Activated CD4-positive, alpha-beta T cell treated with anti-CD3 and anti-CD28 coated beads, Interleukin-2, amount 50 U/mL, for 24 hours (primary cell): ENCODE measurements at places on chromosomes 12 and 14.
A peak's percentile ranks its signal among the peaks of the same experiment; 100 is the strongest.

- peak; percentile 3 for DNase-seq
Observed at GRCh38 chr14:52069307-52070050, 620 bp upstream of the NID2 start.

DNA sequence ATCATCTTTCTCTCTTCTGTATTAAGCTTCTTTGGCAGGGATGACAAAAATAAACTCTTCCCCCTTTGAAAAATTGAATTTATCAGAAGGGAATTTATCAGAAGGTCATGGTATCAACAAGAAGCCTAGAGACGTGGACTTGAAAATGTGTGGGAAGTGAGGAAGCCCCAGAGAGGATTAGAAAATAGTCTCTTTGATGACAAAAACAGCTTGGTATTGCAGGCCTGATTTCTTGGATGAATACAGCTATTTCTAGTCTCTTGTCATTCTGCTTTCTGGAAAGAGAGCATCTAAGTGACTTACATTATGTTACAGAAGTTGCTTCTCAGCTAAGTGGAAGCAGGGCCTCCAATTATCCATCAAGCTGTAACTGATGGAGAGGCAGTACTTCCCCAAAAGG is 111.1 kb downstream of the KITLG start:
- DNase-seq = no peak

DNA sequence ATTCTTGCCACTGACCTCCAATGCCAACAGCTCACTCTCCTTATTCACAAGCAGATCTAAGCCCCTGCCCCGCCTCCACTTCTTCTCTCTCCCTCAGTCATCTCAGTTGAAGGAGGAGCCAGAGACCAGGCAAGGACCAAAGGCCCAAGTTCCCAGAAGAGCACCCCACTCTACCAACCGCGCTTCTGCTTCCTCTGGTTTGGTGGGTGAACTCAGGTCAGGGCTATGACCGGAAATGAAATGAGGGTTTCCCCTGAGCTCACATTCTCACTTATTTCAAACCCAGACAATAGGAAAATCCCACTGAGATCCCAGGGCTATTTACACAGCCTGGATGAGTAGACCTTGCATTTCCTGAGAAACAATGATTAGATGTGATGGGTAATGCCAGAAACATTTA is 9.9 kb downstream of the DPF3 start:
- no peak for DNase-seq

- no peak for DNase-seq
Observed at GRCh38 chr12:23831739-23832138, 117.7 kb downstream of the SOX5 start.

GRCh38 chr12:15356951-15357364 is 34.6 kb downstream of the PTPRO start:
- no peak for DNase-seq

DNA sequence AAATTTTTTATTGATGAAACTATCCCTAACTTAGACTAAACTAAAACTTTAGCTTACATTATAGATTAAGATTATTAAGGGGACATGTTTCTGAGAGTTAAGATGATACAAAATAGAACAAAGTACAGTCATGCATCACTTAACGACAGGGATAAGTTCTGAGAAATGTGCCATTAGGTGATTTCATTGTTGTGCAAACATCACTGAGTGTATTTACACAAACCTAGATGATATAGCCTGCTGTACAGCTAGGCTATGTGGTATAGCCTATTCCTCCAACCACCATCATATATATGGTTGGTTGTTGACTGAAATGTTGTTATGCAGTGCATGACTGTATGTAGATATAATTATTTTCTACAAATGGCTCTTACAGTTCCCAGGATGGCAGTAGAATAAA is 46.5 kb downstream of the ATP6V1D start:
- no peak for DNase-seq

GRCh38 chr12:52454411-52455201 is 2.7 kb upstream of the KRT6B start:
- DNase-seq = no peak

DNA sequence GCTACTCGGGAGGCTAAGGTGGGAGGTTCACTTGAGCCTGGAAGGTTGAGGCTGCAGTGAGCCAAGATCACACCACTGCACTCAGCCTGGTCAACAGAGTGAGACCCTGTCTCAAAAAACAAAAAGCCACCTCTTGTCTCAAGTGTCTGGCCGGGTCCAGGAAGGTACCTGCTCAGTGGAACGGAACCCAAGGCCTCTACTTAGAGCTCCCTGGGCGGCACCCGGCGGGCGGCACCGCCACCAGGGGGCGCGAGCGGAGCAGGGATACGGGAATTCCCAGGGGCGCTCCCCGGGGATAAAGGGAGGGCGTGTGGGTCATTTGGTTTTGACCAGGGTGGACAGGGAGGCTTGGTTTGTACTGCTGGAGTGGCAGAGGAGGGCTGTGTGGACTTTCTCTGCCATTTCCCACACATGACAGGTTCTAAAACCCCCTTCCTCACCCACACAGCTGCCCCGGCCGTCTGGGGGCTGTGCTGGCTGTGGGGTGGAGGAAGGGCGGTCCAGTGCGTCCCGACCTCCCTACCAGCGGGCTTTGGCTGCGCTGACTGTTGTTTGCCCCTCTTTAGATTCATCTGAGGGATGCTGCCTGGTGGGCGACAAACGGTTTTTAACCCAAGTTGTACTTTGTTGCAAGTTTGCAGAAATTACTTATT is 91.4 kb downstream of the SETD3 start:
- DNase-seq = peak; percentile 19

- DNase-seq = no peak
Observed at GRCh38 chr12:113988064-113988451, 21.9 kb upstream of the RBM19 start.

DNA sequence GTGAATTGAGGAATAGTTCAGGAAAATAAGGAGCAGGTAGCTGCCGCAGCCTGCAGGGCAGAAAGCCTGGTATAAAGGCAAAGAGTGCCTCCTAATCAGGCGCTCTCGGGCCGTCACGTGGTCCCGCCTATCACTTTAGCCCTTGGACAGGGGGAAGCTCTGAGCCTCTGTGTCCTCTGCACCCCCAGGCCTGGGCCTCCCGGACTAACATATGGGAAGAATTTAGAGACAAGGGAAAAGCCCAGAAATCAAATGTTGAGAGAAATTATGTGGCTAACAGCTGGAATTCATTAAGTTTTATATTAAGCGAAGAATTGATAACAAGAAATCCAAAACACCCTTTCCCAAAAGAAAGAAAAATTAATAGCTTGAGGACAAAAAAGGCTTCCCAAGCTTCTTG is 417.7 kb downstream of the ATP23 start:
- DNase-seq = no peak

DNA sequence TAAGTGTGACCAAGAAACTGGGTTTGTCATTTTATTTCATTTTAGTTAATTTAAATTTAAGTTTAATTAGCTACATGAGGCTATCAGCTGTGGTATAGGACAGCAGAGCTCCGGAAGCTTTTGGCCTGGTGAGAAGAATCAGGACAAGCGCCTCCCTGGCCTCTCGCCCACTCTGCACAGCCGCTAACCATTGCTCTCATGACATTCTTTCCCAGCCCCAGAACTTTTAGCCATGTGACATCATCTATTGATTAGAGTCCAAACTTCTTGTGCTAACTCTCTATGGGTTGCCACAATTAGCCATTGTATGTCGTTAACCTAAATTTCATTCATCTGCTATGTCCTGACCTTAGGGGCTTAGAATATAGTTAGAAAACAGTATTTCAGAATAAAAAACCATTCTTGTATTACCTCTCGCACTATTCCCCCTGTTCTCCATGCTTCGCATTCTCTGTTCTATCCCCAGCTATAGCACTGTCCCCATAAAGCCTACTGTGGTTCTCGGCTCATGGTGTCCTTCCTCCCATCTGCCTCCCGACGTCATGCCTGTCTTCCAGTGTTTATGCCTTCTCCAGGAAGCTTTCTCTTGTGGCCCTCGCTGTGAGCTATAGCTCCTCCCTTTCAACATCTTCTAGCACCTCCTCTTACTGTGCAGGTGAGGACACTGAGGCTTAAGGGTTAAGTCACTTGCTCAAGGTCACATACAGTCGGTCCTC is 23.5 kb downstream of the SSH1 start:
- DNase-seq = no peak

DNA sequence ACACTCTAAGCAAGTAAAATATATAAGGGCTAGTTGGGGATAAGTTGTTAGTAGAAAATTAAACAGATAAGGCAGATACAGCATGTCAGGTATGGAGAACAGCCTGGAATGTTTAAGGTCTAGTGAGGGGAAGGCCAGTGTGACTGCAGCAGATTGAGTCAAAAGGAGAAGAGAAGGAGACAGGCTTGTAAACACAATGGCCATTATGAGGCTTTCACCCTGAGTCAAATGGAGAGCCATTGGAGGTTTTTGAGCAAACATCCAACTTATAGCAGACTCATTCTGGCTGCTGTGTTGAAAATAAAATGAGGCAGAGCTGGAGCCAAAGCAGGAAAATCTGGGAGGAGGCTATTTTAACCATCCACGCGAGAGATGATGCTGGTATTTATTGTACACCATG is 142.0 kb downstream of the DUSP6 start:
- DNase-seq = no peak

GRCh38 chr14:101719708-101720107 is 41.8 kb upstream of the PPP2R5C start:
- DNase-seq = no peak

GRCh38 chr12:68695454-68695853 is 8.7 kb downstream of the NUP107 start:
- no peak for DNase-seq

- DNase-seq = no peak
Observed at GRCh38 chr12:45655186-45655585, 74.3 kb upstream of the ARID2 start.

GRCh38 chr12:74900232-74900631 is 309.4 kb downstream of the KCNC2 start:
- DNase-seq = no peak

DNA sequence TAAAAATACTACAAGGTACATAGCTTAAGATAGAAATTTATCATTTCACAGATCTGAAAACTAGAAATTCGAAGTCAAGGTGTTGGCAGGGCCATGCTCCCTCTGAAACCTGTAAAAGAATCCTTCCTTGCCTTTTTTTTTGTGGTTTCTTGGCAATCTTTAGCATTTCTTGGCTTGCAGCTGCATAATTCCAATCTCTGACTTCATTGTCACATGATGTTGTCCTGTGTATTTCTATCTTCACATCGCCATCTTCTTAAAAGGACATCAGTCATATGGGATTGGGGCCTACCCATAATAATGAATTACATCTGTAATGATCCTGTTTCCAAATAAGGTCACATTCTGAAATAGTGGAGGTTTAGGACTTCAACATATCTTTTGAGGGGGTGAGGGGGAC is 250.4 kb downstream of the TMTC2 start:
- DNase-seq = no peak

- DNase-seq = no peak
Observed at GRCh38 chr12:128928361-128928760, 75.1 kb downstream of the GLT1D1 start.

- DNase-seq = no peak
Observed at GRCh38 chr12:96045566-96045965, 10.2 kb upstream of the LTA4H start.

GRCh38 chr12:75848961-75849360 is 182.6 kb downstream of the PHLDA1 start:
- DNase-seq = no peak

DNA sequence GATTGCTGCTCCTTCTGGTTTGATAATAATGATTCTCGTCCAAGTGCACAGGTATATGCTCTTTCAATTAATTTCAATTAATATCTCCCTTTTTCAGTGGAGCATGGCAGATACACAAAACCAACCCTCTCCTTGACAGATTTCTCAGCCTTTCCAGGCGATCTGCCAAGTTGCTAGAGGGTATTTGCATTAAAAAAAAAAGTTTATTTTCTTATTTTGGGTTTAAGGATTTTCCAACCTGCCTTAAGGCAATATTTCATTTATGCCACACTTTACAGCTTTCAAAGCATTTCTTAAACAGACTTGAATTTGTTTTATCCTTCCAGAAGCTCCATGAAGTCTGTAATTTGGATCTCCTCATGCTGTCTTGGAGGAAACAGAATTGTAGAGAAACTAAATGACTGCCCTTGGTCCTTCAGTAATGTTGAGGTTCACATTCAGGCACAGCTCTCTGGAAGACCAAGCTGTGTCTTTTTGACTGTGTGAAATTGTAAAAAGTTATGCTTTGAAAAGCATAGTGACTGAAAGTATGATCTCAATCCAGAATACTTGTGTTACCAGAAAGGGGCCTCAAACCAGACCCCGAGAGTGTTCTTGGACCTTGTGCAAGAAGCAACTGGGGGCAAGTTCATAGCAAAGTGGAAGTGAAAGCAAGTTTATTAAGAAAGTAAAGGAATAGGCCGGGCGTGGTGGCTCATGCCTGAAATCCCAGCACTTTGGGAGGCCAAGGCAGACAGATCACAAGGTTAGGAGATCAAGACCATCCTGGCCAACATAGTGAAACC is 2.3 kb downstream of the DGLUCY start:
- no peak for DNase-seq

GRCh38 chr12:27517961-27518665 is 5.9 kb upstream of the PPFIBP1 start:
- DNase-seq = no peak

GRCh38 chr12:31868965-31869364 is 90.2 kb upstream of the RESF1 start:
- no peak for DNase-seq

DNA sequence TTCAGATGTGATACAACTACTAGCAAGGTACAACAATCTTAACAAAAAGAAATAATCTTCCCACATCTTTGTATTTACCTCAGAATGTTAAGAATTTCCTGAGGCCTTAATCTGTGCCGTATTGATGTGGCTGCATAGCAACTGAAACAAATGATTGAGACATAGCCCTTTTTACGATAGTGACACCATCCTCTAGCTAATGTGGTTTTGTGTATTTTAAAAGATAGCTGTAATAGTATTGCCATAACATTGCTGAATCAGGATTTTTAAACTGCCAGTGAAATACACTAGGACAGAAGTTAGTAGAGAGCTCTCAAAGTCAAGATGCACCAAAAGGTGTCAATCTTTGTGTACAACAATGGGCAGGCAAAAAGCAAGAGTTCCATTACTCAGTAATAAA is 11.9 kb downstream of the NPAS3 start:
- DNase-seq = no peak

GRCh38 chr12:57278465-57279381 is 27.7 kb upstream of the STAC3 start:
- DNase-seq = no peak

DNA sequence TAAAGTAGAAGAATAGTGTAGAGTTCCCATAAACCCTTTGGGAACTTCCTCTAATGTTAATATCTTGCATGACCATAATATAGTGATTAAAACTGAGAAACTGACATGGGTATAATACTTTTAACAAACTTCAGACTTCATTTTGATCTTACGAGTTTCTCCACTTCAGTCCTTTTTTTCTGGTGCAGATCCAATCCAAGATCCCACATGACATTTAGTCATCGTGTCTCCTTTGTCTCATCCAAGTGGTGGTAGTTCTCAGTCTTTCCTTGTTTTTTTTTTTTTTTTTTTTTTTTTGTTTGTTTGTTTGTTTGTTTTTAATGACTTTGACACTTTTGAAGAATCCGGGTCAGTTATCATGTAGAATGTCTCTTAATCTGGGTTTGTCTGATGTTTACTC is 179.2 kb downstream of the CACNA1C start:
- no peak for DNase-seq

GRCh38 chr14:95268350-95268749 is 51.4 kb downstream of the CLMN start:
- DNase-seq = no peak
